ENCODE measurements at places on chromosomes 5 and 9. TPM values are rescaled to one million over a fixed set of nuclear protein-coding genes. Genes with fewer than 3 reads are reported as not detected.

- no peak overlapping the region for H3K4me3 ChIP-seq
- no peaks in the 10 kb centered on the region for H3K4me1 ChIP-seq
- peaks cover 5% of the 10 kb centered on the region for H3K27me3 ChIP-seq
- no peak for DNase-seq
Measured at GRCh38 chr5:181134259-181134658, 3.3 kb upstream of the OR2V1 start.

- no peak overlapping the region for H3K27ac ChIP-seq
- H3K27me3 ChIP-seq: no peaks in the 10 kb centered on the region
- no peak for DNase-seq
- H3K4me3 ChIP-seq: no peak overlapping the region
- H3K36me3 ChIP-seq: no peaks in the 10 kb centered on the region
Measured at GRCh38 chr9:78680196-78680595, 383.3 kb downstream of the PSAT1 start.

The INSL6 gene
- not detected for total RNA-seq

The RASGEF1C gene
- not detected for total RNA-seq

GRCh38 chr5:64952951-64953673 lies 184.4 kb downstream of the CWC27 start:
- DNase-seq: no peak
- H3K4me3 ChIP-seq: no peak overlapping the region
- H3K4me1 ChIP-seq: no peaks in the 10 kb centered on the region
- no peak overlapping the region for H3K27ac ChIP-seq
- no peaks in the 10 kb centered on the region for H3K27me3 ChIP-seq

The SPINK6 gene
- total RNA-seq: 1.2 TPM

All from thymus (tissue), 14 donors.